ENCODE measurements at places on chromosomes 2 and 18. TPM values are rescaled to one million over a fixed set of nuclear protein-coding genes. Genes with fewer than 3 reads are reported as not detected.

Gene ANKRD30B
- not detected for total RNA-seq

Gene PDE1A
- total RNA-seq = not detected

Gene RAB6D
- total RNA-seq = not detected

Gene ZNF236
- total RNA-seq = 25.4 TPM

Gene VAMP5
- 22.7 TPM for total RNA-seq

Gene STON1
- total RNA-seq = 1.4 TPM

Gene NXPH2
- not detected for total RNA-seq

Gene CD8B2
- 5.0 TPM for total RNA-seq

Gene IL18R1
- total RNA-seq = 7.7 TPM

Gene ALK
- not detected for total RNA-seq

DNA sequence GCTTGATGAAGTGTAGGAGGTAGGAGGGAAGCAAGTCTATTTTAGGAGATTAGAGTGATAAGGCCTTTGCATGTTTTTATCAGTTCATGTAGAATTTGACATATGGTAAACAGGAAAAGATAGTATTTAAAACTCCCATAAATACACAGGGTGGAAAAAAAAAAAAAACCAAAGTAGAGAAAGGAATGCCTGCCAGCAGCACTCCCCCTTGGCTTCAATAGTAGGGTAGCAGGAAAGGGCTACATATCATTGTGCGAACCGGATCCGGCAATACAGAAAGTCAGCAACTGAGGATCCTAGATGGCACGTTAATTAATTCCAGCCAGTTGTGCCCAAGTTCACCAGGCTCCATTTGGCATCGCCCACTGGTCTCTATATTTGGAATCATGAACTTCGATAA lies 159.6 kb upstream of the SMIM21 start:
- DNase-seq = no peak

GRCh38 chr2:177683661-177684069 lies 291.1 kb downstream of the AGPS start:
- no peak for DNase-seq

DNA sequence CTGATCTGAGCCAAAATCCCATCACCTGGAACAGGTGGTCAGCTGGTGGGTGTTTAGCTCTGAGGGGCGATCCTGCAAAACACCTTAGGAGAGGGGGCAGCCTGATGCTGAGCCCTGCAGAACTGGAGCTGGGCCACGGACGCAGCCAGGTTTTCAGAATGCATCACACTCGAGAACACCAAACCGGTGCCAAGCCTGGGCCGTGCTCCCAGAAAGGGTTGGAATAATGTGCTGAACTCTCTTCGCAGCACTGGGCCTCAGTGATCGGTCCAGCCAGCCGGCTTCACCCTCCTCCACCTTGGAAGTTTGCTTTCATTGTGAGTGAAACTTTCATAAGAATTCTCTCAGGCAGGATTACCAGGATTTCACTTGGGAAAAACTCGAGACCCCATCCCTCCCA lies 56.5 kb upstream of the TTC39C start:
- no peak for DNase-seq

GRCh38 chr2:46066116-46066515 lies 231.1 kb upstream of the EPAS1 start:
- DNase-seq = no peak

GRCh38 chr18:1653873-1654272 lies 749.2 kb downstream of the ADCYAP1 start:
- no peak for DNase-seq

DNA sequence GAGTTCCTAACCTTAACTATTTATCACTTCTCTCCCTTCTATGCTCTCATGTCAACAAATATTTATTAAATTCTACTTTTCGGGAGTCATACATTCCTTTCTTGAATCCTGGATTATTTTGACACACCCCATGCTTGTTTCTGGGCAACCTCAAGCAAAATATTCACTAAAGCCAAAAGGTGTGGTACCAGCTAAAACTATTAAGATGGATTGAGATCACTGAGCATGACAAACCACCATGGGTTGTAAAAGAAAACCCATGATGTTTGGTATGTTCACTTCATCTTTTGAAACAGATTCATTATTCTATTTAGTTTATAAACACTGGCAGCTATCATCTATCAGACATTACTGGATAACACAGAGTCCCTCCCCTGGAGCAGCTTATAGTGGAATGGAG lies 32.5 kb downstream of the DPP4 start:
- no peak for DNase-seq

DNA sequence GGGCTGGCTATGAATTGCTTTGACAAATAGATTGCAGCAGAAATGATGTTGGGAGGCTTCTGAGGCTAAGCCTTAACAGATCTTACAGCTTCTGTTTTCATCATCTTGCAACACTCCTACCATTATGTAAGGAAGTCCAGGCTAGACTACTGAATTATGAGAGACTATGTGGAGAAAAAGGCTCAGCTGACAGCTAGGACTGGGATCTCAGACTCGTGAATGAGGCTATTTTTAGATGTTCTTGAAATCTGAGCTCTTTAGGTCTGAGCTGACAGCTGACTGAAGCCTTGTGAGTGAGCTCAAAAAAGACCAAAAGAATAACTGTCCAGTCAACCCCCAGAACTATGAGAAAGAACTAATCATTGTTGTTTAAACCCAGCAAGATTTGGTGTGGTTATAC lies 70.3 kb downstream of the VWC2L start:
- DNase-seq = no peak

GRCh38 chr2:81523344-81523743 lies 1218.8 kb upstream of the LRRTM1 start:
- DNase-seq = no peak

- no peak for DNase-seq
Observed at GRCh38 chr2:182504903-182505302, 78.1 kb upstream of the PDE1A start.

DNA sequence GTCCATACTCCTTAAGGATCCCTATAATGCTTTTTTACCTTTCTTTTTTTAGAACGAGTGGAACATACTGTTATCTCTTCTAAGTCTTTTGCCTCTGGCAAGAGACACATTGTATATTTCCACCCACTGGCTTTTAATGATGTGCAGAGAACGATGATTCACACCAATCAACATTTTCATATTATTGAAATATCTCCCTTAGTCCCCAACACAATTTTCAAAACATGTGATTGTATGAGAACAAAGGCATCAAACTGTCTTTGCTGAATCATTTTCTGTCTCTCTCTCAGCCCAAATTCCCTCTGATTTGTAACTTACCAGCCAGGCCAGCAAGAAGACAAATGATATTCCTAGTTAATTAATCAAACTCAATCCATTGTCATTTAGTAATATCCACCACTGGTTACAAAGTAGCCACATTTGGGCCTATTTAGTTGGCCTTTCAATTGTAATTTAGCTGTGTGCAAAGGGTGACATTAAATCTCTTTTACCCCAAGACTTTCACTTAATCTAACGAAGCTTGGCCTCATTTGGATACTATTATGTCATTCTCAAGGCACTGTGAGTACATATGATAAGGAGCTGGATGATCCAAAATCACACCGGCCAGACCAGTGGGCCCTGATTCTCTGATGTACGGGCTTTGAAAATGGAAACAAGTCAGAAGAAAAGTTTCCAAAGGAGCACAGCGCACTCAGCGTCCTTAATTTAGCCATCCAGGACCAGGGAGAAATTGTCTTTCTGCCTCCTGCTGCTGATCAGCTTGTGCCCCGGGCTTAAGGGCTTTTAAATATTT lies 185.1 kb downstream of the SCG2 start:
- DNase-seq = no peak

DNA sequence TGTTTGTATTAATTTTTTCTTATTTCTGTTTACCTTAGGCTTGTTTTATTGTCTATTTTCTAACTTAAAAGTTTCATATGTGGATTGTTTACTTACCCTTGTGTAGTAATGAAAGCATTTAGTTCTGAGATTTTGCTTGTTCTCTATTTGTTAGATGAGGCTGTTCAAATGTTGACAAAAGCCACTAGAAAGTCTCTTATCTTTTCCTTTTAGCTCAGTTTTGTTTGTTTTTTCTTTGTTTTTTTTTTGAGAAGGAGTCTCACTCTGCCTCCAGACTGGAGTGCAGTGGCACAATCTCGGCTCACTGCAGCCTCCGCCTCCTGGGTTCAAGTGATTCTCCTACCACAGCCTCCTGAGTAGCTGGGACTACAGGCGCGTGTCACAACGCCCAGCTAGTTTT lies 30.9 kb downstream of the USP14 start:
- no peak for DNase-seq

- no peak for DNase-seq
Observed at GRCh38 chr2:111157071-111157661, 36.5 kb downstream of the BCL2L11 start.

DNA sequence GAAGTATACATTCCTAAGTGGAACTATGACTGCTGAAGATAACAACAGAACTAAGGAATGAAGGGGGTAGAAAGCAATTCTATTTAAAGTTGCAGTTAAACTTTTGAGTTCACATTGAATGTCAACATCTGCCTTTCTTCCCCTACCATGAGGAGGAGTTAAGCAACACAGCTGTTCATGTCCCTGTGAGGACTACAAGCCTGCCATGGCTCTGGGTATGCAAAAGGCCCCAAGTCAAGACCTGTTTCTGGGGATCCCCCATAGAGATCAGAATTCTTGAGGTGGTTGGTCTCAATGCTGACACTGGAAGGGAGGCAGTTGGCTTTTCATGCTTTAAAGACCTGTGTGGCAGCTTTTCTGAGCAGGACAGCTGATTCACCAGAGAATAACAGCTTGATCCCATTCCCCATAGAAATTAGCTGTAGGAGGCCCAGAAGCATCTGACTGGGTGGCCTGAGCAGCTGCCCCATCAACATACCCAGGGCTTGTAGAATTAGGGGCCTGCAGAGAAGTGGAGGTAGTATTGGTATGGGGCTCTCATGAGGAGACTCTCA lies 131.0 kb downstream of the SETBP1 start:
- DNase-seq = no peak

All from CD8-positive, alpha-beta T cell (primary cell).